ENCODE measurements at places on chromosomes 6 and 20.

DNA sequence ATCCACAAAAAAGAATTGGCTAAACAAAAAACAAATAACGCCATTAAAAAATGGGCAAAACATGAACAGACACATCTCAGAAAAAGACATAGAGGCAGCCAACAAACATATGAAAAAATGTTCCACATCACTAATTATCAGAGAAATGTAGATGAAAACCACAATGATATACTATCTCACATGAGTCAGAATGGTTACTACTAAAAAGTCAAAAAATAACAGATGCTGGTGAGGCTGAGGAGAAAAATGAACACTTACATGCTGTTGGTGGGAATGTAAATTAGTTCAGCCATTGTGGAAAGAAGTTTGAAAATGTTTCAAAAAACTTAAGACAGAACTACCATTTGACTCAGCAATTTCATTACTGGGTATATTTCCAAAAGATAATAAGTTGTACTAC is 430.1 kb upstream of the JAG1 start:
- DNase-seq = no peak

GRCh38 chr20:24918579-24919566 is 30.2 kb upstream of the CST7 start:
- DNase-seq = no peak

DNA sequence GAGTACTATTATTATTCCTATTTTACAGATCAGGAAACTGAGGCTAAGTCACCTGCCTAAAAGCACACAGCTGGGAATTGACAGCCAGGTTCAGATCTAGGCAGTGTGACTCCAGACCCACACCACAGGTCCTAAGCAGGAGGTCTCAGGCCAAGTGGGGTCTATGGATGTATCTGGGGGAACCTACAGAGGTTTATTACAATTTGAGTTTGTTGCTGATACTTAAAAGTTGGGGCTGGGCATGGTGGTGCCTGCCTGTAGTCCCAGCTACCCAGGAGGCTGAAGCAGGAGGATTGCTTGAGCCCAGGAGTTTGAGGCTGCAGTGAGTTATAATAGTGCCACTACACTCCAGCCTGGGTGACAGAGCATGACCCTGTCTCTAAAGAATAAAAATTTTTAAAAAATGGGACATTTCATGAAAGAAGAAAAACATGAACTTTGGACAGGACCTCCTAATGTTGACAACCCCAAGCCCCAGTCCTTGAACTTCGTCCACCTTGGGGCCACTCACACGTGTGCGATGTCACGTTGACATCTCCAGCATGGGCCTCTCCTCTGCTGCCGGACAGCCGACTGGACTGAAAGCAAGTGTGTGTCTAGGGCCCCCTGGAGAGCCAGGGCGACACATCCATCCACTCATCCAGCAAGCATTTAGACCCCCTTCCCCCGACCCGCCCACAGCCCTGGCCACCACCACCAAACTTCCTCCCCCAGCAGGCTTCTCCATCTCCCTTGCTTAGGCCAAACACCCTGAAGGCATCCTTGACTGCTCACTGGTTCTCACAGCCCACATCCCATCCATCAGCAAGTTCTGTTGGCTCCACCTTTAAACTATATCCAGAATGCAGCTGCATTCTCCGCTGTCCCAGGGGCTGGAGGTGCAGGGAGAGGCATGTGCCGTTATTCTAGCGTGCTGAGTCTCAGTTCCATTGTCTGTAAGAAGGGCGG is 40.0 kb downstream of the NOL4L start:
- no peak for DNase-seq

GRCh38 chr6:66508433-66508832 is 801.4 kb upstream of the EYS start:
- no peak for DNase-seq

- DNase-seq = no peak
Observed at GRCh38 chr20:34915131-34915530, 38.7 kb downstream of the ACSS2 start.

DNA sequence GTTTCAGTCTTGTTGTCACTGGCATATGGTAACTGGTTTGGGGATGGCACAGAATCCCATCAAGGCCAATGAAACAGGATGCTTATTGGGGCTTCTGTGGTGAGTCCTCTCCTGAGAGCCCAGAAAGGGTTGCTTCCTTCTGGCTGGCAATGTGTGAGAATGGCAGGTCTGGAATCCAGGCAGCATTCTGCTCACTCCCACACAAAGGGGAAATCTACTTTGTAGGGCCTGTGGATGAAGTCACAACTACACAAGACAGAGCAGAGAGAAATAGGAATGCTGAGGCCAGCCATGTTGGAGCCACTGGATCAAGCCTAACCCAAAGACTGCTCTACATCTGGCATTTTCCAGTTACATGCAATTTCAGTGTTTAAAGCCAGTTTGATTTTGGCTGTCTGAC is 15.7 kb downstream of the PLAGL2 start:
- DNase-seq = no peak

- DNase-seq = no peak
Observed at GRCh38 chr6:11616200-11616611, 78.7 kb downstream of the TMEM170B start.

GRCh38 chr6:31293343-31293742 is 21.5 kb upstream of the HLA-C start:
- DNase-seq = no peak

- no peak for DNase-seq
Observed at GRCh38 chr6:39927159-39927558, 7.1 kb downstream of the MOCS1 start.

DNA sequence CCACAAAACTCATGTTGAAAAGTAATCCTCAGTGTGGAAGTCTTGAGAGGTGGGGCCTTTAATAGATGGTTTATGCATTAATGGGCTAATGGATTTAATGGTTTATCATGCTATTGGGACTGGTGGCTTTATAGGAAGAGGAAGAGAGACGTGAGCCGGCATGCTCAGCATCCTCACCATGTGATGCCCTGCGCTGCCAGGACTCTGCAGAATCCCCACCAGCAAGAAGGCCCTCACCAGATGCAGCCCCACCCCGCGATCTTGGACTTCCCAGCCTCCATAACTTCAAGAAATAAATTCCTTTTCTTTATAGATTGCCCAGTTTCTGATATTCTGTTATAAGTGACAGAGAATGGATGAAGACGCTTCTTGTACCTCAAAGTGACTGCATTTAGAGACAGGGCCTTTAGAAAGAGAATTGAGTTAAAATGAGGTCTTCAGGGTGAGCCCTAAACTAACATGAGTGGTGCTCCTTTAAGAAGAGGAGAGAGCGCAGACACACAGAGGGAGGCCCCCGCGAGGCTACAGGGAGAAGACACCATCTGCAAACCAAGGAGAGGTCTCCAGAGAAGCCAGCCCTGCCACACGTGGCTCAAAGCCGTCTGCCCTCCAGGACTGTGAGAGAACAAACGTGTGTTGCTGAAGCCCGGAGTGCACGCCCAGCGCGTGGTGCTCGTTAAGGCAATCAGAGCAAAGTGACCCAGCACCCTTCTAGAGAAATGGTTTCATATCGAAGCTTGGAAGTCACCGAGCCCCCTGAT is 56.9 kb downstream of the IRF4 start:
- no peak for DNase-seq
